Activated CD8-positive, alpha-beta memory T cell treated with anti-CD3 and anti-CD28 coated beads, Interleukin-2, amount 50 U/mL, for 4 hours (primary cell): ENCODE measurements at places on chromosomes 3 and 15.

GRCh38 chr3:7813365-7813764 lies 688.3 kb upstream of the LMCD1 start:
- no peak for DNase-seq

- DNase-seq = no peak
Observed at GRCh38 chr3:9296241-9296640, 46.8 kb upstream of the SRGAP3 start.

DNA sequence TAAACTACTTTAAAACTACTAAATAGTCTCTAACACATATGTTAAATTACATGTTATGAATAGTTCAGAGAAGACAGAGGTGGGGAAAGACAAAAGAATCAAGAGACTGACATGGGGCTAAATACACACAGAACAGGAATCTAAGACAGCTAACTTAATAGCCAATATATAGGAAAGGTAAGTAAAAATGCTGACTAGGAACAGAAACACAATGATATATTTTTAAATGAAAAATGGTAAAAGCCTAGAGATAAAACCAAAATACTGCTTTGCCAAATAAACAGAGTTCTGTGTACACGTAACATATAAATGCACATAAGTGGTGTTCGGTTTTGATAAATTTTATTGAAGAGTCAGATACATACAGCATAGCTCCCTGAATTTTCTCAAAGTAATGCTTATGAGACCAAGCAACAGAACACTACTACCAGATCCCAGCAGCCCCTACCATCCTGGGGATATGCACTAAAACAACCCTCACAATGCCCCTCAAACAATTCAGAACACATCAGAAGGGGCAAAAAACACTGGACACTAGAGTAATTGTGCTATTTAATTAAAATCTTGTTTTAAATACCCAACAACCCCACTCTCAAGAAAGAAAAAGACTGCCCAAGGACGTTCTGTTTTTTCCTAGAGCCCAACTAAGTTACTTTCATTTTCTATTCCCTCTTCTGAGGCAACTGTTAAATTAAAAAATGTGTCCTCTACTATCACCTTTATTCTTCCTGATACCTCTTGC lies 121.1 kb downstream of the ADAM10 start:
- no peak for DNase-seq

DNA sequence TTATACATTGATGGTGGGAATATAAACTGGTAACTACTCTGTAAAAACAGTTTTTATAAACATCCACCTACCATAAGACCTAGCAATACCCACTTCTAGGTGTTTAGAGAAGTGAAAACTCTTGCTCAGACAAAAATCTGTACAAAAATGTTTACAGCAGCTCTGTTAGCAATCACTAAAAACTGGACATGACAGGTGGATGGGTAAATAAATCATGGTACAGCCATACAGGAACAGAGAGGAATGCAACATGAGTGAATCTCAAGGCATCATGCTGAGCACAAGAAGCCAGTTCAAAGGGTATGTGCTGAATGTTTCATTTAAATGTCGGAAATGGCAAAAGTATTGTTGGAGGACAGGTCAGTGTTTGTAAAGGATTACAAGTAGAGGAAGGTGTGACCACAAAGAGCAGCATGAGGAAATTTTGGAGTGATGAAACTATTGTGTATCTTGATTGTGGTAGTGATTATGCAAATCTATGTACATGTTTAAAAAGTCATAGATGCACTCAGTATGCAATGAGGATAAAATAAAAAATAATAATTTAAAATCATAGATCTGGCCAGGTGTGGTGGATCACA lies 2.8 kb upstream of the RNU5A-1 start:
- no peak for DNase-seq

GRCh38 chr3:53457068-53457467 lies 37.3 kb upstream of the CACNA1D start:
- no peak for DNase-seq

DNA sequence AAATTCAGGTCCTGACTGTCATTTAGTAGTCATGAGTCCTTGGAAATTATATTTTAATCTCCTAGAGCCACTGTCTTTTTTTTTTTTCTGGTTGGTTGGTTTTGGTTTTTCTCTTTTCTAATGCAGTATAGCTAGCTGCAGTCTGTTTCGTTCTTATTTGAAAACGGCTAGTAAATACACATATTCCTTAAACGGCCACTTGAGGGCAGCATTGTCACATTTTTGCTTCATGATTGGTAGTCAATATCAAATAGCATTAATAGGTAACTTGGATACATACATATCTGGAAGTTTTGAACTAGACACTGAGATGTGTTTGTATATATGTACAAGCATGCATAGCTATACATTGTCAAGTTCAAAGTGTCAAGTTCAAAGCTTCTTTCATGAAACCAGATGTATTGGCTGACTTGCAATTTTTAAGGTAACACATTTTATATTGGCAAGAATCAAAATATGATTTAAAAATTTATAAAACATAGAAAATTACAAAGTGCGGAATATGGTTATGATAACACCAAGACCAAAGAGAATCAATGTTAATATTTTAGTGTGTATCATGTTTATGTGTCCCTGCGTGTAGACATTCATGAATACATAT lies 22.5 kb downstream of the GABRA5 start:
- DNase-seq = peak; percentile 25

DNA sequence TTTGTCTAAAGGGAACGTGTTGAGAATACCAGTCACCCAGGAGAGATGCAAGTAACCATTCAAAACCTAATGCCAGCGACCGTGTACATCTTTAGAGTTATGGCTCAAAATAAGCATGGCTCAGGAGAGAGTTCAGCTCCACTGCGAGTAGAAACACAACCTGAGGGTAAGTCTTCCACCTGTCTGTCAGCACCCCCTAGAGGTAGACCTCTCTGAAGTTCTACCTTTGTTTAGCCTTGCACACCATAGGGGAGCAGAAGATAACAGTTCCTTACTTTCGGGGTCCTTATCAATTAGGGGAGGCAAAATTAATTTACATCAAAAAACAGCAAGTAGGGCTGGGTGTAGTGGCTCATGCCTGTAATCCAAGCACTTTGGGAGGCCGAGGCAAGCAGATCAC lies 124.4 kb downstream of the HCN4 start:
- no peak for DNase-seq
